Fibroblast of skin of right biceps (primary cell): ENCODE measurements at places on chromosomes 1 and 21.

- peak; percentile 47 for DNase-seq
Observed at GRCh38 chr1:167722152-167722869, 529 bp downstream of the MPZL1 start.

DNA sequence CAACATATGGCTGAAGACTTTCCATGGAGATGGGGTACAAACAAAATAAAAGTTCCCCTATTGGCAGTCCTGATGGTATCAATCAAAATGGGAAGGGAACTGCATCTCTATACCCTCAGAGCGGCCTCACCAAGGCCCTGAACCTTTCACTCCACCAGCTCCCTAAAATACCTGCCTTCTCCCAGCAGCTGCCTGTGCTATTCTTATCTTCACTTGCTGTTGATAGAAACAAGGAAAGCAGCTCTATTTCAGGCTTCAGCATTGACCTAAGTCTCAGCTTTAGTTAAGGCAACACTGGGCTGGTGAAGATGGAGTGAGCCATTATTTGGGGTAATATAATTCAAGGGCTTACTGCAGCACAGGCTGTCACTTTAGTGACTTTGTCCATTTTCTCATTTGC lies 21.7 kb upstream of the PIGC start:
- DNase-seq: no peak

DNA sequence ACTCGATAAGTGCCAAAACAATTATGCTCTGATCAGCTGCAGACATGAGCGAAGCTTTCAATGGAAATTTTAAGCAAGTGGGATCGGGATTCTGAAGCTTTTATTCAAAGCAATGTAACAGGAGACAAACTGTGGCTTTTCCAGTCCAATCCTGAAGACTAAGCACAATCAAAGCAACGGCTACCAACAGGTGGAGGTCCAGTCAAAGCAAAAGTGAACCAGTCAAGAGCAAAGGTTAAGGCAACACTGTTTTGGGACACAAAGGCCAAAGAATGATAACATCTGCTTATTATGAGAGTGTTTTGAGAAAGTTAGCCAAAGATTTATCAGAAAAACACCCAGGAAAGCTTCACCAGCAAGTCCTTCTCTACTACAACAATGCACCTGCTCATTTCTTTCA lies 170.1 kb downstream of the SEC16B start:
- DNase-seq: no peak

DNA sequence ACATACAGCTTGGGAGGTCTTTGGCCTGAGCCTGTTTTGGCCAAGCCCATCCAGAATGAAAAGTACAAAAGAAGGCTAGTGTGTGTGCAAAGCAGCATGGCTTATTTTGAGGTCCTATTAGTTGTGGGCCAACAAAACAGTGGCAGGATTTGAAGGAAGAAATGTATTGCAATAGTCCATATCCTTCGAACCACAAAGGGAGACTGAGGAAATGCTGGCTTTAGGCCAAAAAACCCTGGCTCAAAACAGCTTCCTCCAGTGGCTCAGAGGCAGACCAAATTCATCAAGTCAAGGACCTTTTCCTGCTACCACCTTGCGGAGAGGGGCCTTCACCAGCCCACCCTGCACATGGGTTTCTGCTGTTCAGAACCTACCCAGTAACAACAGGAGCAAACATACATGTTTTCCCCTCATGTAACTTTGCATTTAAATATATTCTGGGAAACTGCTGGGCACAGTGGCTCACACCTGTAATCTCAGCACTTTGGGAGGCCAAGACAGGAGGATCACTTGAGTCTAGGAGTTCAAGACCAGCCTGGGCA lies 43.3 kb downstream of the VPS26C start:
- no peak for DNase-seq

DNA sequence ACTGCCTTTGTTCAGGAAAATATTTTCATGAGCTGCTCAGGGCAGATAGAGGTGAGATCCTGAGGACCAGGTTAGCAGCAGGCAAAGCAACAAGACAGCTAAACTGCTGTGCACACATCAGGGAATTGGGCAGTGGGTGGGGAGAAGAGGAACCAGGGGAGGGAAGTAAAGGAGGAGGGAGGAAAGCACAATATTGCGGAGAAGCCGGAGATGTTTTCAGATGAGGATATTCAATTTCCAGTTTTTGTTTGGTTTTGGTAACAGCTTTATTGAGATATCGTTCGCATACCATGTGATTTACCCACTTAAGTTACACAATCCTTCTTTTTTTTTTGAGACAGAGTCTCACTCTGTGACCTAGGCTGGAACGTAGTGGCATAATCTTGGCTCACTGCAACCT lies 34.5 kb downstream of the EPHA10 start:
- no peak for DNase-seq

DNA sequence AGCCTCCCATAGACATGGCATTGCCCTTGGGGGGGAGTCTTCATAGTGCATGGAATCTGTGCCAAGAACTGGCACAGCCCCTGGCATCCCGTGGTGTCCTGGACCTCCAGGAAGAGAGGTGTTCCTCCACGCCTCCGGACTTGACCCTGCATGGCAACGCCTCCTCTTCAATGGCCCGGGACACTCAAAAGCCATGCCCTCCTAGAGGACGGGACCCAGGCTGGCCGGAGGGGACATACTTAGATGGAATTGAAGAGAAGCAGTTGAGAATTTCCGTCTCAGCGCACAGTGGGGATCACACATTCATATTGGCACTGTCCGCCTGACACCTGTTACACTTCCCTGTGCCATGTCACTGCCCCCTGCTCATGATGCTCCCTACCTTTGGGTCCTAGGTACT lies 38.4 kb upstream of the TENT5C start:
- no peak for DNase-seq

GRCh38 chr1:36884029-36884701 lies 150.2 kb downstream of the GRIK3 start:
- DNase-seq: no peak

- peak; percentile 83 for DNase-seq
Observed at GRCh38 chr1:162136760-162137159, 67.3 kb downstream of the NOS1AP start.

- peak; percentile 91 for DNase-seq
Observed at GRCh38 chr1:17239420-17239819, 9.5 kb upstream of the PADI3 start.

- no peak for DNase-seq
Observed at GRCh38 chr1:64828829-64829228, 84.0 kb downstream of the RAVER2 start.

DNA sequence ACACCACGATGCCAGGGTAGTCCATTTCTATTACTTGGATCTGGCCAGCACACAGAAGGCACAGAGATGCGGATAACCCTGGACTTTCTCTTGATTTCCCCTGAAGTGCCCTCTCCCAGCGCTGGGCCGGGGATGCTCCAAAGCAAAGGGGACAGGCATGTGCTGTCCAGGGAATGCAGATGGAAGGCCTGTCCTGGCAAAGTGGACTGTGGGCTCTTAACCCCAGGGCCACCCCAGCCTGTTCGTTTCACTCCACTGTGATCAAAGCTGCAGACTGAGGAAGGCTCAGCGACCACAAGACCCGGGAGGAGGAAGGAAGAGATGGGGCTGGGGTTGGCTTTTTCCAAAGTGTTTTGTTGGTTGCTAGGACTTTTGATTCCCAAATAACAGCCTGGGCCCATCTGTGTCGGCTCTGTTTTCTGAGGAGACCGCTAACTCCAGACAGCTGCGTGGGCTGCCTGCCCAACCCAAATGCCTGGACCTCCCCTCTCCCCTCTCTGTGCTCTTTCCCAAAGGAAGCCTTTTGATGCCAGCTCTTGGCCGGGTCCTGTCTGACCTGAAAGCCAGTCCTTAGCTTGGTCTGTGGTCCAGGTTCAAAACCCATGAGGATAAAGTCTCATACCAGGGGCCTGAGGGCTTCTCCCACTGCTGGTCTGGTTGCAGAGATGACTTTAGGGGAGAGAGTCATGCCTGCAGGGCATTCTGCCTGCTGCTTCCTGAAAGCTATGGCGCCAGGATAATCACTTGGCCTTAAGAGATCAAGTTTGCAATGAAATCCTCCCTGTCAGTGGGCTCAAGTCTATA lies 119.6 kb upstream of the CD34 start:
- peak; percentile 43 for DNase-seq

- DNase-seq: no peak
Observed at GRCh38 chr1:112807117-112807516, 92.0 kb upstream of the PPM1J start.

DNA sequence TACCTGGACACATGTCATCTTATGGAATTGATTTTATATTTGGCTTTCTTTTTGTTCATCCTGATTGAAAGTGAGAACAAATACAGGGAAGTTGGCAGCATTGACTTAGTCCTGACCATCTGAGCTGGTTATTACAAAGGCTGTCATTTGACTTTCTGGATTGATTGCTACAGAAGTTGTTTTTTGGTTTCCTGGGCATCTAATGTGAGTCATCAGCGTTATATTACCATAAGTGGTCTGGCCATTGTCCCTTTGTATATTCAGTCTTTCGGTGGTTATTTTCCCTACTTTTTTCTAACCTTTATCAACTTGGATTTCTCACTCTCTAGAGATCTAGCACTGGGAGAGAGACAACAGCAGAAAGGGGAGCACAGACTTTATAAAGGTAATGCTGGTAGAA lies 1646.5 kb downstream of the MRPL39 start:
- no peak for DNase-seq

DNA sequence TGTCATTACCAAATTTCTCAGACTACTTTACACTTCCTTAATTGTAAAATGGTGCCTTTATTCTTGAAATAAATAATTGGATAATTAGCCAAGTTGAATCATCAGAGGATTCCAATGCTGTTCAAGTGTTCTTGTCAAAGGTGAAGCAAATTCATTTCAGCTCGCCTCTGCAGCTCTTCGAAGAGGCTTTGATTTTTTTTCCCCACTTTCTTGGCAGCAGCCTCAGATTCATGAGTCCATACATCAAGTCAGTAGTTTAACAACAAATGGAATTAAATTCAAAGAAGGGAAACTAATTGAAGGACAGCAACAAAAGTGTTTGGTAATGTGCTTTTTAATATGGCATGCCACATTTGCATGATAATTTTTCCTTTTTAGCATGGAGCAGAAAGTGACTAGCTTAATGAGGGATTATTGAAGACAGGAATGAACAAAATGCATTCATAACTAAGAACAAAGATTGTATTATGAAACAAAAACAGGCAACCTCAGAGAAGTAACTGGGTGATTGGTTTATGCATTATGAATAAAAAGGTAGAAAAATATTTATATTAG lies 239.0 kb downstream of the USH2A start:
- peak; percentile 37 for DNase-seq

GRCh38 chr1:217333939-217334338 lies 297.0 kb downstream of the GPATCH2 start:
- peak; percentile 26 for DNase-seq
